ENCODE measurements at places on chromosomes 4 and X. TPM values are rescaled to one million over a fixed set of nuclear protein-coding genes. Genes with fewer than 3 reads are reported as not detected.

GRCh38 chr4:25535278-25535677 lies 120.4 kb upstream of the SLC34A2 start:
- no peak for DNase-seq

GRCh38 chr4:1492651-1493539 lies 86.7 kb upstream of the NKX1-1 start:
- DNase-seq, result no peak

GRCh38 chrX:110442635-110443034 lies 84.0 kb downstream of the RTL9 start:
- peak; percentile 15 for DNase-seq

- DNase-seq, result no peak
Observed at GRCh38 chr4:69532125-69532524, 36.4 kb upstream of the UGT2B4 start.

- DNase-seq, result no peak
Observed at GRCh38 chr4:162959046-162959445, 207.6 kb downstream of the NAF1 start.

- DNase-seq, result no peak
Observed at GRCh38 chr4:128879283-128879682, 69.8 kb downstream of the JADE1 start.

DNA sequence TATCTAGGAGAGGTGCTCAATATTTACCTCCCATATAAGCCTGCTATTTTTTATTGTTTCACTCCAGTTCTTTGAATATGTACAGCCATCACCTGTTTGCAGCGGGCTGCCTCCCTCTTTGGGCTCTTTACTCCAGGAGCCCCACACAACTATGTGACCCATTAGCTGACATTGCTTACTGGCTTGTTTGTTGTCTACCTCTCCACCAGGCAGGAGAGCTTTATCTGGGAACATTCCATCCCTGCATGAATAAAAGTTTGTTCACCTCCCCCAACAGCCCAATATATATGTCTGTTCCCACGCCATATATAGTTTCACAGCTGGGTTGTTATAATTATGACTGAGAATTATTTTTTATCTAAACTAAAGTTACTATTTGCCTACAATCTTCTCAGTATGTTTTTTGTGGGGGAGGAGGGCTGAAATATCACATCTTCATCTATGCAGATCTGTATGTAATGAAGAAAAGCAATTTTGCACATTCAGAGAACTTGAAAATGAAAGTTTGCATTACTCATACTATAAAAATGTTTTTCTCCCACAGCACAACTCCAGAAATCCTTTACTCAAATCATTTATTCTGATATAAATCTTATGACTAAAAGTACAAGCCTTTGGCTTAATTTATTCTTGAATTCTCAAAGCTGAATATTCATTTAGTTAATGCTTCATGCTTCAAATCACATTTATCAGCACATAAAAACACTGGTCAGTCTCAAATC lies 61.2 kb upstream of the DAPP1 start:
- DNase-seq, result no peak

DNA sequence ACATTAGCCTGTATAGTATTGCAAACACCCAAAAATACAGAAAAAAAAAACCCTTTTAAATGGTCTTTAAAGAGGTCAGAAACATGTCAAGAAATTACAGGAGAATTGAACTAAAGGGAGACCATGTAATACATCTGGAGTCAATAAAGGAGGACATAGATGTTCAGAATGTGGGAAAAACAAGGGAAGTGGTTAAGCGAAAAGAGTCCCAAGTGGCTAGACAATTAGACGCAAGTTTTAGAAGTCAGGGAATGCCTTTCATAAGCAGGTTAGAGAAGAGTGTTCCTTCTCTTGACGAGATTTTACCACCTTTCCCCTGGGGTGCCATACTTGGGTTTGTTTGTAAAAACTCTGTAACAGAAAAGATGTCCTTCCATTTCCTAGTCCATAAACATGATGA lies 7.8 kb downstream of the LNX1 start:
- no peak for DNase-seq

- DNase-seq, result peak; percentile 33
Observed at GRCh38 chrX:103063918-103064434, at the start of gene BEX1. TSS of gene BEX1 (minus strand) at chrX:103064171. CDS start at chrX:103063274, 897 bp downstream.

DNA sequence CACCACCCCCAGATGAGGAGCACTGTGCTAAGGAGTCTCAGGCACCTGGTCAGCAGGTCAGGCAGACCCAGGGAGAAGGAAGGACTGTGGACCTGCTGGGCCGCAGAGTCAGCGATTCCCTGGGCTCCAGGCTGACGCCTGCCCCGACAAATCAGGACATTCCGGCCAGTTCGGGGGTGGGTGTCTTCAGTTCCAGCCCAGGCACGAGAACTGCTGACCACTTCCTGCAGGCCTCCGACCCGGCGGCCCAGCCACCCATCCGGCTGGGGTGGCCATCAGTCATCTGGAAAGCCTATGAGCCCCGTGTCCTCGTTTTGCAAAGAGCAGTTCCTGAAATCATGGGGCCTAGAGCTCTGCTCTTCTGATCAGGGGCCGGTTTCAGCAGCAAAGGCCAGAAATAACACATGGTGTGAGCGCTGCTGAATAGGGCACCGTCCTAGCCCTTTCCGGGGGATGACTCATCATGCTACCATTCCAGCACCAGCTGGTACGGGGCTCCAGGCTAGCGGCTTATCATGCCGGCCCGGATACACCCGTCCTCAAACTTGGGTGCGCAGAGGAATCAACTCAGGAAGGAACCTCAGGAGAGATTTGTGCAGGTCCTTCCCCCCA lies 7.8 kb upstream of the SH3TC1 start:
- DNase-seq, result no peak

DNA sequence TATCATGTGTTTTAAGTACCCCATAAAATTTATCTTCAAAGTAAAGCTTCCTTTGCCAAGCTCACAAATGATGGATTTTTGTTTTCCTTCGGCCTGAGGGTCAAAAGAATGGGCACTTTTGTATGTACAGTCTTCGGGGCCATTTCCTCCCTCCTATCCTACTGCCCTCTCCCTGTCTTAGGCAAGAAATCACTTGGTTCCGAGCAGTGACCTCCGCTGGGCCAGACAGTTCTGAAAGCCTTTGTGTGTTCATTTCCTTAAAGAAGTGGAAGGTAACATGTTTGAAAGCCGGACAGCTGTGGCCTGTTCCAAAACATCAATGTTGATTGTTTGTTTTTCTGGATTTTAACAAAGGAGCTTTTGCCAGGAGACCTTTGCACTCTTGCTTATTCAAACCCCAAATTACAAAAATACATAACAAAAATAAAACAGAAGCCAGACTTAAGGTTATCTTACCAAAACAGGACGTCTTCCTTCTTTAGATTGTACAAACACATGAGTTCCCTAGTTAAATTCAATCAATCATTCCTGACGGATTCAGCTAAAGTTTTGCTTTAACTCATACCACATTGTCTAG lies 110.6 kb upstream of the LIMCH1 start:
- no peak for DNase-seq

DNA sequence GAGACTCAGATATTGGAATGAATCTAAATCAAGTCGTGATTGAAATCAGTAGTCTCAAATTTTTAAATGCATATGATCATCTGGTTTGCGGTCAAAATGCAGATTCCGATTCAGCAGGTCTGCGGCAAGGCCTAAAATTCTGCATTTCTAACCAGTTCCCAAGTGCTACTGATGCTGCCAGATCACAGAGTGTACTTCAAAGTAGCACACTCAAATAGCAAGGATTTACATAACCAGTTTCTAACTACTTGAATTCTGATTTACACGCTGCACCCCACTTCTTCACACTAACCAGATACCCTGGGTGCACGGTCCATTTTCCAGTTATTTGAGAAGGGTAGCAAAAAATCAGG lies 752 bp downstream of the MBTPS2 start:
- DNase-seq, result no peak

- no peak for DNase-seq
Observed at GRCh38 chr4:56619816-56620215, 61.3 kb downstream of the HOPX start.

- peak; percentile 34 for DNase-seq
Observed at GRCh38 chr4:16764622-16765021, 133.8 kb downstream of the LDB2 start.

GRCh38 chr4:128363966-128364365 lies 76.4 kb upstream of the PGRMC2 start:
- no peak for DNase-seq

- DNase-seq, result no peak
Observed at GRCh38 chrX:24396236-24396930, 35.9 kb downstream of the SUPT20HL1 start.

DNA sequence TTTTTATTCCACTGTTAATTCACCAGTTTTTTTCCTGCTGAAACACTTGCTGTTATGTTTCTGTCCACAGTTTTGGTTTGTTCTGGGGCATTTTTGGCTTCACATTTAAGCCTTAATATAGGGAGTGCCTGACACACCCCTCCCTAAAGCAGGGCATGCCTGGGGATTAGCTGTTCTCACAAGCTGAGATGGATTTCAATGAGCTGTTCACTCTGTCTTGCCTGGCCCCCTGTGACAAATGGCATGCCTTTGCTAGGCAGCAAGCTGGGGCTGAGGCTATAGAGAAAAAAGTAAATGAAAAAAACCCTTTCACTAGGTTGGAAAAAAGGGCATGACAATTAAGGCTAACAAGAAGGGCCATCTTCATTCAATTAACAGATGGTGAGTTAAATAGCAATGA lies 22.4 kb downstream of the LPAR4 start:
- no peak for DNase-seq

DNA sequence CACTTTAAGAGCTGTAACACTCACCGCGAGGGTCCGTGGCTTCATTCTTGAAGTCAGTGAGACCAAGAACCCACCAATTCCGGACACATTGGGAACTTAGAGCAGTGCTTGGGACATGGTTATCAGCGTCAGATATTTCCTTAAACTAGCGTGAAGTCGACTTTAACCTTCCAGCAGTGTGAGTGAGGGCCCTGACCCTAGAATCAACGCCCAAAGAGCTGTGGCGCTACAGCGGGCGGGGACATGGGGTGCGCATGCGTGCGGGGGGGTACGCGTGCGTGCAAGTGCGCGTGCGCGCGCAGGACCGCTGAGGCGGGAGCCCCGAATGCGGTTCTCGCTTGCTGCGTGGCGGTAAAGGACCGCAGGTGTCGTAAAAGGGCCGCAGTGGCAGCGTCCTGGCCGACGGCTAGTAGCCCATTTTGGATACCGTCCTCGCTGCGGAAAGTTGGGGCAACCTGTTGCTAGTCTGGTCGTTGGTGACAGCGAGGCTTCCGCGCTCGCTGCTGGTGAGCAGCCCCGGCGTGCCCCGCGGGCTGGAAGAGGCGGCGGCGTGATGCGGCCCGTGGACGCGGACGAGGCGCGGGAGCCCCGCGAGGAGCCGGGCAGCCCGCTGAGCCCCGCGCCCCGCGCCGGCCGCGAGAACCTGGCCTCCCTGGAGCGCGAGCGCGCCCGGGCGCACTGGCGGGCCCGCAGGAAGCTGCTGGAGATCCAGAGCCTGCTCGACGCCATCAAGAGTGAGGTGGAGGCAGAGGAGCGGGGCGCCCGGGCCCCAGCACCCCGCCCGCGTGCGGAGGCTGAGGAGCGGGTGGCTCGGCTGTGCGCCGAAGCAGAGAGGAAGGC lies 19.8 kb upstream of the S100P start:
- DNase-seq, result peak; percentile 92

GRCh38 chrX:133384454-133384853 lies 30.8 kb downstream of the GPC4 start:
- DNase-seq, result no peak

DNA sequence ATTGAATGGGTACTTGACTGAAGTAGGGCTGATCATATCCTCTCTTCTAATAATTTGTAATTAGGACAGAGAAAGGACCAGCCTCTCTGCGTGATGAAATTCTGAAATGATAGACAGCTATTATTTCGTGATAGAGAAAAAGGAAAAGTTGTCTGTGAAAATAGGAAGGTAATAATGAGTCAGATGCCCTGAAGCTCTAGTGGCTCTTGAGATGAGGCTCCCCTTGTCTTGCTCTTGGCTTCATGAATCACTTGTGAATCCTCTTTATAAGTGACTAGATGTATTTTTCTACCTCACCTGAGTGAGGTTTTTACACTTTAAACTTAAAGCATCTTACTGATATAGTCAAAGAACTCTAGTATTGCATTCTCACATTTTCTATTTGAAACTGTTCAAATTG lies 888.9 kb downstream of the PCDH18 start:
- no peak for DNase-seq

DNA sequence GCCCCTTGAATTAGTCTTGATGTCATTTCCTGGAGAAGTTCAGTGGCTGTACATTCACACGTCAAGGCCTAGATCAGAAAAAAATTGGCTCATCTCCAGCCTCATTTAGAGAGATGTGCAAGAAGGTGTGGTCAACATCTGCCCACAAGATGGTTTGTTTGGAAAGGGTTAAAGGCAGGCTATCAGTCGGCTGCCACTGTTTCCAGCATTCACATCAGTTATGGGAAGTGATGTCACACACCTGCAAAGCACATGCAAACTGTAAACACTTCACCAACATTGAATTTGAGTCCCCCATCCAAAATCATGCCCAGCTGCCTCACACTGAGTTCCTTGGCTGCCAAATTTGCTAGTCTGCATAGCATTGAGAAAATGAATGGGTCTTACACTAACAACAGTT lies 498.3 kb upstream of the INTU start:
- DNase-seq, result no peak

DNA sequence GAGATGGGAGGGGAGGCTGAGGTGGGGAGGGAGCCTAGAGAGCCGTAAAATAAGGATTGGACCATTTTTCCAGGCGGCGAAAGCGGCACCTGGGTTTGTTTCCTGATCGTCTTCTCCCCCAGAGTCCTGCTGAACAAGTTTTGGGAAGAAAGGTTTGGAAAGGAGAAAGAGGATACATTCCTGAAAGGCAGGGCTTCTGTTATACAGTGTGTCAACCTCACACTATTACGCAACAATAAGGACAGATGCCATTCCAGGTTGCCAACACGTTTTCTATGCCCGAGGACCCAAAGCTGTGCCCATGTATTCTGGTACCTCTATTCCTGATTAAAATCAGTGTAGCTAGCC lies 658 bp downstream of the SCOC start:
- DNase-seq, result no peak

GRCh38 chr4:98452091-98452490 lies 190.9 kb downstream of the RAP1GDS1 start:
- DNase-seq, result no peak

GRCh38 chrX:111129921-111130320 lies 33.9 kb downstream of the PAK3 start:
- DNase-seq, result no peak

- no peak for DNase-seq
Observed at GRCh38 chr4:96766359-96766758, 926.5 kb downstream of the PDHA2 start.

- DNase-seq, result no peak
Observed at GRCh38 chr4:184399512-184399908, 74.8 kb downstream of the IRF2 start.

Gene ESX1
- not detected for total RNA-seq

Gene DGKK
- 0.49 TPM for total RNA-seq

Gene TMEM131L
- 29.8 TPM for total RNA-seq

Gene UGT2B11
- not detected for total RNA-seq

Gene ASMT
- total RNA-seq, result 0.31 TPM

Gene NDST3
- 11.9 TPM for total RNA-seq

Gene NMU
- 6.3 TPM for total RNA-seq

Gene SMIM43
- 19.8 TPM for total RNA-seq

Gene NXF2
- total RNA-seq, result 0.67 TPM

Gene PF4V1
- not detected for total RNA-seq

Gene ZFX
- 40.0 TPM for total RNA-seq

Gene PRKG2
- 0.72 TPM for total RNA-seq

Gene SPANXC
- total RNA-seq, result not detected

Gene ENPP6
- 0.41 TPM for total RNA-seq

Gene MAGEC2
- not detected for total RNA-seq

Gene SYTL5
- total RNA-seq, result not detected

Gene C4orf54
- total RNA-seq, result not detected

Gene MAGEA2
- total RNA-seq, result 3.5 TPM

Gene GAGE12E
- not detected for total RNA-seq
